Thymus (tissue), 14 donors: ENCODE measurements at places on chromosomes 11 and 22. TPM values are rescaled to one million over a fixed set of nuclear protein-coding genes. Genes with fewer than 3 reads are reported as not detected.

Gene PANX2
- 1.6 TPM for polyA plus RNA-seq

Gene TSKU
- 11.8 TPM for polyA plus RNA-seq

Gene VSTM5
- polyA plus RNA-seq: 0.14 TPM

Gene MUC5AC
- 0.02 TPM for polyA plus RNA-seq

Gene METTL15
- 6.9 TPM for polyA plus RNA-seq

Gene SCGB2A2
- polyA plus RNA-seq: 38.8 TPM
